Muscle of back (tissue), 13 donors: ENCODE measurements at places on chromosomes 16 and 17.

GRCh38 chr17:82668024-82668630 is 19.9 kb upstream of the WDR45B start:
- DNase-seq = no peak

DNA sequence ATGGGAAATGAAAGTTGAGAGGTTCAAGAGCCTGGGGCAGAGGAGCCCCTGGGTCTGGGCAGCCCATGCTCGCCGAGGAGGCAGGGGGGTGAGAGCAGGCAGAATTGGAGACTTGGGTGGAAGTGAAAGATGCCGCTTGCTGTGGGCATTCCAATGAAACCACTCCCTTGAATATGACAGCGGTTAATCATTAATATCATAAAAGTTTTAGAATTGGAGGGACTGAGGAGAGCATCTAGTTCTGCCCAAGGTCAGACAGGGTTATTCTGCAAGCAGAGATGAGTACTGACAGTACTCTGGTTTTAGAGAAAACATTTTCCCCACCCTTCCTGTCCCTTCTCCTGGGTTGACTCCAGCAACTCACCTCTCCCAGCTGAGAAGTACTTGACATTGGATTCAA is 180.2 kb downstream of the MSI2 start:
- no peak for DNase-seq

DNA sequence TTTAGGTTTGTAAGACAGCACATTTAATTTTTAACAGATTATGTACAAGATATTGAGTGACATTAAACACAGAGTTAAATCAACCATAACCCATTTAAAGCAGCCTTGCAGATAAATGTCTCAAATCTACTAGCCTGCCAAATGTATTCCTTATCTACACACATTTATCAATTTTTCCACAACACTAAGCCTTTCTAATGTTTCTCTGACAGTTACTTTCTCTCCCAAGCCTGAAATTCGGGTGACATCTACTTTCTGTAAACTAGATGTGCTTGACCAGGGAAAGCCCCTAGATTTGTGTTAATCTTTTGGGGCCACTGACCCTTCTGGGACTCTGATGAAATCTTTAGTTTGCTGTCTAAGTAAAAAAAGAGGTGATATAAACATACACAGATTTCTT is 69.0 kb downstream of the CDH13 start:
- DNase-seq = no peak

GRCh38 chr17:39240631-39241030 is 14.9 kb upstream of the STAC2 start:
- DNase-seq = no peak

GRCh38 chr17:33292201-33292980 is 704 bp downstream of the ASIC2 start:
- DNase-seq = peak; percentile 26

GRCh38 chr17:7703584-7704479 is 1.2 kb upstream of the EFNB3 start:
- no peak for DNase-seq

GRCh38 chr17:67056746-67057490 is 12.6 kb downstream of the CACNG1 start:
- no peak for DNase-seq

DNA sequence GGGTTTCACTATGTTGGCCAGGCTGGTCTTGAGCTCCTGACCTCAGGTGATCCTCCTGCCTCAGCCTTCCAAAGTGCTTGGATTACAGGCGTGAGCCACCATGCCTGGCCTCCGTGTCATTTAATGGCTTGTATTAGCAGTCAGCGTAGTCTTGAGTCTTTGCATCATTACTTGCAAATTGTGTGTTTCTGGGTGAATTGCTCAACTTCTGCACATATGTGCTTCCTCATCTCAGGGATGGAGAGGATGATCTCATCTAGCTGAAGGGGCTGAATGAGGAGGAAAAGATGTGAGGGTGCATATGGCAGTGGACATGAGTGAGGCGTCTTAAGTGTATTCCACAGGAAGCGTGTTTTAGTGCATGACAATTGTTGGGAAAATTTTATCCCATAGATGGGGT is 155.8 kb downstream of the SNX29 start:
- DNase-seq = no peak
